ENCODE measurements at places on chromosomes 1 and 21.
A peak's percentile ranks its signal among the peaks of the same experiment; 100 is the strongest.

GRCh38 chr1:206955476-206956451 is 9.5 kb upstream of the PIGR start:
- no peak for DNase-seq

GRCh38 chr21:27246741-27247140 is 279.9 kb upstream of the ADAMTS5 start:
- no peak for DNase-seq

GRCh38 chr1:84949664-84950063 is 47.2 kb downstream of the MCOLN2 start:
- DNase-seq: no peak

DNA sequence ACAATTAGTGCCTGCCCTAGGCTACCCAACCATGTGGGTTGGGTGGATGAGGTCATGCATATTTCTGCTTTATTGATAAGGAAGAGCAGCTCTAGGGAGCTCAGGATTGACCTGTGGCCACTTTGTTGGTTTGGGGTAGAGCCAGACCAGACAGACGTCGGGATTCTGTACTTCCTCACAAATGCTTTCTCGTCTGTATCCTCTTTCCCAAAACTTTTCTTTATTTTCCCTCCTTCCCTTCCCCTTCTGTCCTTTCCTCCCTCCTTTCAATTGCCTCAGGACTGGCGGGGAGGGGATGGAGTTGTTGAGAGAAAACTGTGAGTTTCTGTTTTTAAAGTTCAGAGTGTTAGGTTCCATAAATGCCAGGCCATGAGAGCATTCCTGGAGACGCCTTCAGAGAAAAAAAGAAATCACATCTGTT is 68.0 kb downstream of the UCK2 start:
- DNase-seq: no peak

- DNase-seq: no peak
Observed at GRCh38 chr1:65467536-65467935, 47.1 kb downstream of the LEPR start.

GRCh38 chr1:17615157-17615556 is 75.7 kb downstream of the ARHGEF10L start:
- DNase-seq: no peak

- DNase-seq: no peak
Observed at GRCh38 chr1:205927247-205927646, 16.0 kb downstream of the SLC26A9 start.

DNA sequence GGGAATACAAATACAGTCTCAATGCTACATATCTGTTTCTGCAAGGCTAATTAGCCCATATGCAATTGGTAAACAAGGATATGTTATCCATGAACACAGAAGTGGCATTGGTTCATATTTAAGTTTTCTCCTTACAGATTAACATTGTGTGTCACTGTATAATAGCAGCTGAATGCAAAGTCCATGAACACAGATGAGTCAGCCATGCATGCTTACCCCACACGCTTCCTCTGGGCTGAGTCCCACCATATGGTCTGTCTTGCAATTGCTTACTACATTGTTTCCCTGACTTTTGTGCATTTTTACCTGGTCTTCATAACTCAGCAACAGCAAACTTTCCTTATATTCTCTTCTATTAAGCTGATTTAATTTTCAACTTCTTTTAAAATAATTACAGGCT is 41.5 kb upstream of the TSNAX start:
- DNase-seq: no peak

DNA sequence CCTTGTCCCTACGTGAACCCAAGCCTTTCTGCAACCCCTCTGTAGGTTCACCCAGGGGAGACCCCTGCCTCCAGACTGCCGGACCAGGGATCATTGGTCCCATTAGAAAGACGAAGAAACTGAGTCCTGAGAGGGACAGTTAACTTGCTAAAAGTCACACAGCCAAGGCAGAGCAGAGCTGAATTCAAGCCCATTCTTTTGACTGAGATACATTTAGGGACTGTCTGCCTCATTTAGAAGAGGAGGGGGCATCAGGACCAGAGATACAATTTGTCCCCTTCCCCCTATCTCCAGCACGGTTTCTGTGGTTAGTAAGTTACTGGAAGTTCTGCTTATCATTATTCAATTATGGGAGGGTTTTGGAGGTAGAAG is 19.1 kb downstream of the KCNQ4 start:
- no peak for DNase-seq

GRCh38 chr1:172991674-172992400 is 58.9 kb downstream of the TNFSF18 start:
- no peak for DNase-seq

GRCh38 chr1:214120951-214121350 is 133.2 kb downstream of the PROX1 start:
- no peak for DNase-seq

GRCh38 chr1:58318157-58319005 is 228.1 kb downstream of the OMA1 start:
- no peak for DNase-seq

GRCh38 chr1:206706298-206706791 is 21.6 kb downstream of the MAPKAPK2 start:
- peak; percentile 9 for DNase-seq

DNA sequence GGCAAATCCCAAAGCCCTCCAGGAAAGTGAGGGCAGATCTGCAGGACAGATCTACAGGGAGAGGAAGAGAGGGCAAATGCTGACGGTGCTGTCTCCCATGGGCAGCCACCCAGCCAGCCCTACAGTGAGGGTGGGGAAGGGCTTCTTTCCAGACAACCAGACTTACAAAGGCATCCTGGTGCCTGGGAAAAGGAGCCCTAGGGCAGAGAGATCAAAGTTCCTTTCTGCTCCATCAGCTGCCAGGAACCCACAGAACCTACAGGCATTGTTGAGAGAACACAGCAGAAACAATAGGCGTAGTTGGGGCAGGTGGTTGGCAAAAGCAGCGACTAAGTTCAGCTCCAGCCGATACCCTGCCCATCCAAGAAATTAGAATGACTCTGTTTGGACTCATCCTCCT is 332.4 kb downstream of the KCNH1 start:
- DNase-seq: no peak

GRCh38 chr1:65119951-65120350 is 28.1 kb upstream of the AK4 start:
- DNase-seq: no peak

DNA sequence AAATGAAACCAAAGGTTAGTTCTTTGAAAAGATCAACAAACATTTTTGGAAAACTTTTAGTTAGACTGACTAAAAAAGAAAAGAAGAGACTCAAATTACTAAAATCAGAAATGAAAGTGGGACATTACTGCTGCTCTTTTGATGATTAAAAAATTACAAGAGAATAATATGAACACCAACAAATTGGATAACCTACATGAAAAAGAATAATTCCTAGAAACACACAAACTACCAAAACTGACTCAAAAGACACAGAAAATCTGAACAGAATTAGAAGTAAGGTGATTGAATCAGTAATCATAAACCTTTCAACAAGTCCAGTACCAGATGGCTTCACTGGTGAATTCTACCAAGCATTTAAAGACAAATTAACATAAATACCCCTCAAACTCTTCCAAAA is 5.6 kb downstream of the KIFAP3 start:
- DNase-seq: no peak

- DNase-seq: no peak
Observed at GRCh38 chr1:1100296-1100695, 15.6 kb downstream of the C1orf159 start.

DNA sequence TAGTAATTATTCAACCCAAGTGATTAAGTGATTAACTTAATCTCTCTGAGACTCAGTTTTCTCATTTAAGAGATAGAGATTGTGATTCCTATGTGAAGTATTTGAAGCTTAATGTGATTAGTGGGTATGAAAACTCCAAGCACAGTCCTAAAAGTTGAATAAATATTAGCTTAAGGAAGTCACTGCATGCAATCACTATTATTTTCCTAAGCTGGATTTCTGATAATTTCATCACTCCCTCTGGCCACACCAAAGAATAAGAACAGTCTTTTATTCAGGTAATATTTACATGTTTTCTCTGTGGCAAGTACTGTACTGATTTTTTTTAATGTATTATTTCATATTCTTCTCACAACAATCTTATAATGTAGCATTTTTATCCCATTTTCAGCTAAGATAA is 31.1 kb downstream of the CD55 start:
- no peak for DNase-seq

GRCh38 chr1:78620666-78621065 is 418 bp downstream of the IFI44L start:
- no peak for DNase-seq

GRCh38 chr1:236920286-236920894 is 83.9 kb downstream of the MT1HL1 start:
- DNase-seq: no peak

DNA sequence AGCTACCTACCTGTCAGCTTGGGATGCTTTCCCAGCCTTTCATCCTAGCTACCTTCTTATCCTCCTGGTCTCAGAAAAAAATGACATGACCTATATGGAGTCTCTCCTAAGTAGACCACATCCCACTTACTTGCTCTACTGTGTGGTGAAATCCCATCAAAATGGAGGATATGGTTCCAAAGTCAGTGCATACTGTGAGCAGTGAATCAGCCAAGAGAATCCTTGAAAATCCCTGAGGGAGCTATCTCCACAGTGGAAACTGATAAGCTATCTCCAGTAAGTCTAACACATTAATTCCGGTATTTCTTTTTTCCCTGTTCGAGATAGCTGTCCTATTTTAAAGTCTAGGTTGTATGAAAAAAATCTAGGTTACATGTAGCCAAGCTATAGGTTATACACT is 189.7 kb downstream of the FGGY start:
- no peak for DNase-seq

DNA sequence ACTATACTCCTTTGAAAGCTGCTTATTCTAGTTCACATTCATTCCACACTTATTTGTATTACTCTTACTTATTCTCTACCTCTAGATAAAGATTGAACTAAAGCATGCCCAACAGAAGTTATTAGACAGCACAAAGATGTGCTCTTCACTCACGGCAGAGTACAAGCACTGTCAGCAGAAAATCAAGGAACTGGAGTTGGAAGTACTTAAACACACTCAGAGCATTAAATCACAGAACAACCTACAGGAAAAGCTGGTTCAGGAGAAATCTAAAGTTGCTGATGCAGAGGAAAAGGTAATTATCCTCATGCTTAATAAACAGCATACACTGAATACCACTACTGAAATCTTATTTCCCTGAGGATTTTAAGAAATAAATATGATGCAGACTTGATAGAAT is 81.3 kb upstream of the PPIH start:
- no peak for DNase-seq

GRCh38 chr1:31708324-31708723 is 4.5 kb upstream of the COL16A1 start:
- no peak for DNase-seq

DNA sequence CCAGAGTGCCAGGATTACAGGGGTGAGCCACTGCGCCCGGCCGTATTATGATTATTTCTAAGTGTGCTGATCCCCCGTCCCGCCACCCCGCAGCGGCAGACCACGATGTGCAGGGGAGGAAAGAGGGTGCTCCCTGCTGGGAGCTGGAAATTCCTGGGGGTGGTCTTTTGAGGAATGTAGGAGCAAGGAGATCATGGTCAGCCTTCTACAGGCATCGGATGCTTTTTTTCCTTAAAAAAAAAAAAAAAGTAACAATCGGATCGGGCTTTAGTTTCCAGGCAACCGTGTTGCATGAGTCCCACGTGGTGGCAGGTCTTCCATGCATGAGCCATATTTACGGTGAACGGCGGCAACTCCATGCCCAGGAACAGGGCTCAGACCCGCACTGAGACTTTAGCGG is 74.2 kb upstream of the COX20 start:
- no peak for DNase-seq

GRCh38 chr1:50180367-50180766 is 71.6 kb downstream of the ELAVL4 start:
- no peak for DNase-seq

DNA sequence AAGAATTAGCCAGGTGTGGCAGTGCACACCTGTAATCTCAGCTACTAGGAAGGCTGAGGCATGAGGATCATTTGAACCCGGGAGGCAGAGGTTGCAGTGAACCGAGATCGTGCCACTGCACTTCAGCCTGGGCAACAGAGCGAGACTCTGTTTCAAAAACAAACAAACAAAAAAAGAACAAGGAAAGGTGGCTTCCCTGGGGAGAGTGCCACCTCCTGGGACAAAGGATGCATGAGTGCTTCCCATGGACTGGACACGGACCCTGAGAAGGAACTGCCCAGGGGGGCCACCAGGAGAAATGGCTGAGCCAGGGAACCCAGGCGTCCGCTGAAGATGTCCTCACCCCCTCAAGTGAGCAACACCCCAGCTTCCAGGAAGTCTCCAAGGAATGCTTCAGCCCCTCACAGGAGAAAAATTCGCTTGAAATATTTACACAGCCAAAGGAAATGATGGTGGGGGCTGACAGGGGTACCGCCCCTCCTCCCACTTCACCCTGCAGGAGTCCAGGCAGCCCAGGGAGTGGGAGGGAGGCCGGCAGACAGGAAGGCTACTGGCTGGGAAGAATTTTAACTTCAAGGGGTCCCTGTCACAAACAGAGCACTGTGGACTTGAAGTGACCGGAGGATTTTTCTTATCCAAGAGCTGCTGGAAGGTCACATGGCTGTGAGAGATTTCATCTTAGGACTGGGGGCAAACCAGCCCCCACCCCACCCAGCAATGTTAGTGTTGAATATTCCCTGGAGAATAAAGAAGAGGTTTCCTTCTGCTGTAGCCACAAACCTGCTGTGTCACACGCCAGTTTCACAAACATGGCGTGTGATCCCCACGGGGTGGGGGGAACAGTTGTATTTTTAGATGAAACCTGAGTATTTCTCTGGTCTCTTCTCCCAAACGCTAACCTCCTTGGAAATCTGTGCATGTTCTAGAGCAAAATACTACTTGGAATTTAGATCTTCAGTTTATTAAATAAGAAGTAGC is 90.8 kb upstream of the SLC25A33 start:
- no peak for DNase-seq

DNA sequence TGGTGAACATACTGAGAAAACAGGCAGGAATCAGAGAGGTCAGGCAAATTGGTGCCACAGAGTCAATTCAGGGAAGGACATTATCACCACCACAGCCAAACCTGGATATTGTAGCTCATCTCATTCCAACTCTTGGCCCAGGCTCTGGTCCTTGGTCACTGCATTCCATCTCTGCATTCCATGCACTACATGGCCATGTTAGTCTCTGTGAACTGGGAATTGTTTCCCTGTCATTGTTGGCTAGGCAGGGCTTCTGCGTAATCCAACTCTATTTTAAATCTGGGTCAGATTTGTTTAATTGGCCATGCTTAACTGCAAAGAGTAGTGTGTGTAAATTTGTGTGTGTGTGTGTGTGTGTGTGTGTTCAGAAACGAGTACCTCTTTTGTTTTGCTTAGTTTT is 837.6 kb upstream of the ADAMTS5 start:
- no peak for DNase-seq

- no peak for DNase-seq
Observed at GRCh38 chr1:226309398-226310244, 657 bp upstream of the LIN9 start.

GRCh38 chr1:154730259-154730658 is 122.3 kb upstream of the ADAR start:
- DNase-seq: no peak

All from stimulated activated CD8-positive, alpha-beta memory T cell treated with anti-CD3 and anti-CD28 coated beads, Interleukin-12 subunit alpha, Interleukin-12 subunit beta, amount 100 ng/mL, for 4 hours (primary cell).